ENCODE measurements at places on chromosomes 4 and X.

- DNase-seq = no peak
These were observed 24.4 kb downstream of the UCHL1 start for GRCh38 chr4:41281038-41281634.

DNA sequence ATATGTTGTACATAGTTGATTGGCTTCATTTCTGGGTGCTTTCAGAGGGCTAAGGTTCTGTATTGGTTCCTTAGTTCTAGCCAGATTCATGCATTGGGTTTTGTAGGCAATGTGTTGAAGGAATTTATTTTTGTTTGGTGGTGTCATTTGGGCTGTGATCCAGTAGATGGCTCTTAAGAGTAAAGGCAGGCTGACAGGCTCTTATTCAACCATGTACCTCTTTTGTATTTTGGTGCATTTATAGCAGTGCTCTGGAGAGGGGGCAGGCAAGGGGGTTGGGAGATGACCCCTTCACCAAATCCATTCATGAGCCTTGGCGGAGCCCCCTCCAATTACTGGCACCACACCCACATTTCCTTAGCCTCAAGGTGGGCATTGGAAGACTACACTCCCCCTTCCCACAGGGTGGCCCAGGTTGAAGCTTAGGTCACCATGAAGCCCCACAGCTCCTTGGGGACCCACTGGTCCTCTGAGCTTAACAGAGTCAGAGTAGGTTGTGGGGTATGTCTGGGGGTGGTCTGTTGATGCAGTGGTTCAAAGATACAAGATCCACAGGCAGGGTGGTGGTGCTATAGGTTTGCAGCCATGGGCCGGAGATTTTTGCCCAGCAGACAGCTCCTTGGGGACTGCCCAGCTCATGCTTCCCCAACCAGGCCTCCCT is 143.0 kb upstream of the GNPDA2 start:
- no peak for DNase-seq

- DNase-seq = no peak
These were observed 201.9 kb upstream of the MAMLD1 start for GRCh38 chrX:150161193-150161592.

GRCh38 chr4:140688711-140689598 is 67.2 kb downstream of the TBC1D9 start:
- no peak for DNase-seq

DNA sequence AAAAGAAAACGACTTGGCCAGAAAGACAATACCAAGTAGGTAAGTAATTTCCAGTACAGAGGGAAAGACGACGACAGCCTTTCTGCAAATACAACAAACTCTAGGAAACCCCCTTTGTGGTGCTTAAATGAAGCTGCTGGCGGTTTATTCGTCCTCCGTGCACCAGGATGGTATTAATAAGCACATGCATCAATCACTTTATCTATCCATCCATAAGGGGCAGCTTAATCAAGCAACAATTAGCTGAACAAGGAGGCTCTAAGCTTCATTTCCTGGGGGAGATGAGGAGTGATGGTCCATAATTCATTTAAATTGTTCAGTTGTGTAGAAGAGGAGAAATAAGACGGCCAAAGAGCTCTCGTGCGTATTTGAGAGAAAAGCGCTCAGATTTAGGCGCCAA is 26.2 kb downstream of the IRF2 start:
- DNase-seq = no peak

- no peak for DNase-seq
These were observed 31.3 kb downstream of the IGFBP7 start for GRCh38 chr4:57078685-57079521.

GRCh38 chrX:23885803-23886202 is 21.9 kb downstream of the APOO start:
- no peak for DNase-seq

DNA sequence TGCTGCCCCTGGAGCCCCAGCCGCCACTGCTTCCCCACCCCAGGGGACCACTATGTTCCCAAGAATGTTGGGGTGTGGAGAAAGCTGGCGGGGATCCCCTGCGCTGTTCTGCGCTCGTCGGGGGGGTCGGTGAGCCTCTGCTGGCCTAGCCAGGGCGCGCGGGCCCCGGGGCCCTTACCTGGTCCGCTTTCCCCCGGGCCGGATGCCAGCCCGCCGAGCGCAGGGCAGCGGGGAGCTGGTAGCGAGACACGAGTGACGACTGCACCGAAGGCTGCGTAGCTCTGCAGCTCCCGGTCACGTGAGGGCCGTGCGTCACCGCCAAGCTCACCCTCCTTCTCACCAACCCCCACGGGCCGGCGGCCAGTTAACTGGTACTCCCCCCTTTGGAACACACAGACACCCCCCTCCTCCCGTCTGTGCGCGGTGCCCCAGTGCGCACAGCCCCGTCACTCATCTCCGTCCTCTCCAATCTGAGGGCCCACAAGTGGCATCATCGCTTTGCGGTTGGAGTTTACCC is at the start of gene BEX1:
TSS of gene BEX1 (minus strand) at position 254 of the 517 bp plus-strand sequence. CDS start 897 bp downstream, outside the sequence.
- no peak for DNase-seq

DNA sequence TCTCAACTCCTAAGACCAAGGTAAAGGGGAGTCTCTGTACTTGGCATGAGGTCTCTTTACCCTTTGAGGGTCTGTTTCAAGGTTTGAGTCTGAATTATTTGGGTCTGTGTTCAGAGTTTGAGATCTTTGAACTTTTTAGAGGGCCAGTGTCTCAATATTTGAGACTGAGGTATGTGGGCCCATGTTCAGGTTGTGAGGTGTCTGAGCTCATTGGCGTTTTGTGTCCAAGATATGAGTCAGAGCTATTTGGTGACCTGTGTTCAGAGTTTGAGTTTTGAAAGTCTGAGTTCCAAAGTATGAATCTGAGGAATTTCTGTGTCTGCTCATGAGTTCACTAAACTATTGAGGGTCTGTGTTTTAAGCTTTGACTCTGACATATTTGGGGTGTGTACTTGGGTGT is 36.7 kb upstream of the PAGE4 start:
- DNase-seq = no peak

All from stimulated activated naive CD4-positive, alpha-beta T cell treated with Interleukin-2 at 50 U/mL for 16 hours (primary cell).